ENCODE measurements at places on chromosomes 1 and 21.

GRCh38 chr1:214740471-214740870, 137.5 kb downstream of the CENPF start:
- no peak for DNase-seq

DNA sequence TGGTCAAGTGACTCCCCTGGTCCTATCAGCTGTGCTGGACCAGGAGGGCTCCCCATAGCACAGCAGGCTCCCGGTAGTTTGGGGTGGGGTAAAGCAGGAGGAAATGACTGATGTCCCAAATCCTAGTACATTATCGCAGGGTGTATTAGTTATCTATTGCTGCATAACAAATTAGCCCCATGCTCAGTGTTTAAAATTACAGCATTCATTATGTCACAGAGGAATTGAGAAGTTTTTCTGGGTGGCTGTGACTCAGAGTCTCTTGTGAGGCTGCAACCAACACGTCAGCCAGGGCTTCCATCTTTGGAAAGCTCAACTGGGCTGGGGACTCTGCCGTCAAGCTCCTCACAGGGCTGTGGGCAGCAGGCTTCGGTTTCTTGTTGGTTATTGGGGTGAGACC, 34.3 kb upstream of the LAPTM5 start:
- DNase-seq, result no peak

DNA sequence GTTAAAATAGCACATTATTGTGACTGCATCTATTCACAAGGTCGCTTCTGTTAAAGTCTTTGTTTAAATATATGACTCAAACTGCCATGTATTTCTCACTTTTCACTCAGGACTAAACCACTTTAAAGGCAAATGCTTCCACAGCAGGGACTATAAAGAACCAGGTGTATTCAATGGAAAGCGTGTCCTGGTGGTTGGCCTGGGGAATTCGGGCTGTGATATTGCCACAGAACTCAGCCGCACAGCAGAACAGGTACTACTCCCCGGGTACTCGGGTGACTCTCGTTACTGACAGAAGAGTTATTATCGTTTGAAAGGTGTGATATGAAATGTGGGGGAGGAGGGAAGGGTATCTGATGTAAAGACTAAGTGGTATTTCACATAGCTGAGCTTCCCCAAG, 17.3 kb downstream of the FMO3 start:
- no peak for DNase-seq

- no peak for DNase-seq
These were observed 7.6 kb upstream of the PIK3C2B start for GRCh38 chr1:204502241-204502640.

DNA sequence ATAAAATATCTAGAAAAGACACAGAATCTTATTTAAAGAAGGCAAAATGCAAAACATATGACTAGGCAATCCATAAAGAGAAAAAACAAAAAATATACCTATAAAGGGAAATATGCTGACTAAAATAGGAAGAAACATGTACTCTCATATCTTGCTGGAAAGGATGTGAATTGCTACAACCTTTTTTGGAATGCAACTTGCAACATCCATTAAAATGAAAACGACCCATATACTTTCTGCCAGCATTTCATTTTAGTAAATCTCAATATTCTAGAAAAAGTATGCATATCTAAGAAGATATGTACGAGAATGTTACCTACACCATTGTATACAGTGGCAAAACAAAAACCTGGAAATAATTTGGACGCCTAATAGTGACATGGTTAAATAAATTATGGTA, 56.6 kb downstream of the EDEM3 start:
- no peak for DNase-seq

GRCh38 chr1:9711466-9712020, 60.0 kb downstream of the PIK3CD start:
- no peak for DNase-seq

DNA sequence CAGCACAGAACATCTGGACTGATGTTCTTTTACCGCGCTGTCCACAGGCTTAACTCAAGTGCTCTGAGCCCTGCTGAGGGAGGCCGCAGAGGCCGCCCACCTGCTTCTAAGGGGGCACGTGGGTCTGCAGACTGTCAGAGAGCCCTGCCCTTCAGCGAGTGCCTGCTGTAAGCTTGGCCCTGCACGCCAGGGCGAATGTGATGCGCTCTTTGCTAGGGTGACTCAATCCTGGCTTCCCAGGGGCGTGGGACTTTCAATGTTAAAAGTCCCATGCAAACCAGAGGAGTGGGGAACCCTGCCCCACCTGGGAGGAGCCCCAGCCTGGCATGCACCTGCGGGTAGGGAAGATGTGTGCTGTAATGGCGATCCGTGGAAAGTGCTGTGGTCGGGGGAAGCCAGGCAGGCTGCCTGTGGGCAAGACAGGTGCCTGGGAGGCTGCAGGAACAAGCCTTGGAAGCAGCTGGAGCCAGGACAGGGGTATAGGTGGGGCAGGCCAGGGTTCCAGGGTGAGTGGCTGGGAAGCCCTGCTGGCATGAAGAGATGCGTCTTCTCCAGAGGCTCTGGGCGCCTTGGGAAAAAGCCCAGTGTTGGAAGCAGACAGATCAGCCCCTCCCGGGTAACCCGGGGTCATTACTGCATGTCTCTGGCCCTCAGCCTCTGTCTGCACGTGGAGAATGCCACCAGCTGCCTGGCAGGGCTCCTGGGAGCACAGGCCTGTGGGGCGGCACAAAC, 594 bp upstream of the PANK4 start:
- no peak for DNase-seq

Data from SK-N-MC (cell line).